ENCODE measurements at places on chromosomes 11 and 22. TPM values are rescaled to one million over a fixed set of nuclear protein-coding genes. Genes with fewer than 3 reads are reported as not detected.

The APOA4 gene
- not detected for total RNA-seq

The RTN4R gene
- total RNA-seq: 3.4 TPM

The TSPAN32 gene
- total RNA-seq: 0.45 TPM

The GAL3ST3 gene
- total RNA-seq: 1.2 TPM

The MMP12 gene
- not detected for total RNA-seq

The FAM180B gene
- total RNA-seq: not detected

The CD248 gene
- 41.8 TPM for total RNA-seq
